ENCODE measurements at places on chromosomes 5 and 9. TPM values are rescaled to one million over a fixed set of nuclear protein-coding genes. Genes with fewer than 3 reads are reported as not detected.

The THBS4 gene
- 0.64 TPM for total RNA-seq

The LPAR1 gene
- total RNA-seq = not detected

The DBN1 gene
- 4.2 TPM for total RNA-seq

GRCh38 chr9:105399117-105399516, 48.7 kb upstream of the FSD1L start:
- H3K4me3 ChIP-seq = no peak overlapping the region
- H3K36me3 ChIP-seq = no peaks in the 10 kb centered on the region
- H3K27ac ChIP-seq = no peak overlapping the region
- DNase-seq = no peak
- peaks cover 50% of the 10 kb centered on the region for H3K27me3 ChIP-seq

DNA sequence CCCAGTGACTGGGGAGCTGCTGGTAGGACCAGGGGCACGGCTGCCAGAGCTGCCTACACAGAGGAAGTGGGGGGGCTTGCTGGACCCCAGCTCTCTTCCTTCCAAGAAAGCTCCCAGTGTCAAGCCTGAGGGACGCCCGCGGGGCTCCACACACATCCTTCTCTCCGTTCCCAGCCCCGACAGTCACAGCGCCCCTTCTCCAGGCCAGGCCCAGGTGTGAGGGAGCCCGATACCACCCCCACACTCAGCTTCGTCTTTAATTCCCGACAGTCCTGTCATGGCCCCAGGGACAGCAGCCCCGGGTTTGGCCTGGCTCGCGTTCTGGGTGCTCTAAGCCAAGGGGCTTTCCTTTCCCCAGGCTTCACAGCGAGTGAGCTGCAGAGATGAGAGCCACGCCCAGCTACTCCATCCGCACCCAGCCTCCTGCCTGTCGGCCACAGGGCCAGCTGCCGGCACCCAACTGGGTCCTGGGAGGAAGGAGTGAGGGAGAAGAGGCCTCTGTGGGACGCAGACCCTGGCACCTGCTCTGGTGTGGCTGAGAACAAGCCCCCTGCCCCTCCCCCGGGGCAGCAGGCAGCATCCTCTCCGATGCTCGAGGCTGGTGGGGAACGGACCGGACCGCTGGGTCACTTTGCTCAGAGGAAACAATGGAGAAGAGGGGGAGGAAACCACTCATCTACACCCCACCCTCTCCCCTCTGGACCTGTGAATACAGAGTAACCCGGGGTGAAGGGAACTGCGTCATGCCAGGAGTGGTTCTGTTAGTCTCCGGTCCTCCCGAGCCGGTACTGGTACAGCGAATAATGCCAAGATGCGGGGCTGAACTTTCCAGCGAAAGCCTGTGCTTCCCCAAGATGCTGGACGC, 53.9 kb upstream of the PHYKPL start:
- peaks cover 5% of the 10 kb centered on the region for H3K27me3 ChIP-seq
- H3K36me3 ChIP-seq = no peaks in the 10 kb centered on the region
- no peak for DNase-seq
- no peak overlapping the region for H3K4me3 ChIP-seq
- no peaks in the 10 kb centered on the region for H3K4me1 ChIP-seq

GRCh38 chr5:14452685-14453454, 128.7 kb upstream of the OTULINL start:
- H3K27me3 ChIP-seq = no peaks in the 10 kb centered on the region
- peaks cover 3% of the 10 kb centered on the region for H3K4me1 ChIP-seq
- DNase-seq = no peak

- H3K27me3 ChIP-seq = peaks cover 21% of the 10 kb centered on the region
- no peaks in the 10 kb centered on the region for H3K36me3 ChIP-seq
- no peak overlapping the region for H3K4me3 ChIP-seq
- H3K4me1 ChIP-seq = no peaks in the 10 kb centered on the region
- H3K27ac ChIP-seq = no peak overlapping the region
Observed at GRCh38 chr5:59504043-59504442, 389.5 kb downstream of the PDE4D start.

DNA sequence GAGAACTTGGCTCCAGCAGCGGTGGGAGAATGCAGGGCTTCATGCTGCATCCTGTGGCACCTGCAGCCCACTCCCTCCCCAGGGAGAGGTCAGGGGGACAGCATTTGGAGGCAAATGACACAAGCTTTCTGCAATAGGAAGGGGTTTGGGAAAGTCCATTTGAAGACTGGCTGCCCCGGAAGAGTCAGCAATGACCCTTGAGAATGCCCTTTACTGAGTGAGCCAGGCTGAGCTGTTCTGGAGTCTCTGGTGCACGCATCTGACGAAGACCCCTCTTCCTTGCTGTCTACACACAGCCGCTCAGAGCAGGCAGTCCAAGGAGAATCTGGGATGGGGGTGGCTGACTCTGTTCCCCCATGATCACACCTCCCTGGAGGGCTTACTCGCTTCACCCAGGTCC, 5.5 kb upstream of the NXNL2 start:
- H3K36me3 ChIP-seq = no peaks in the 10 kb centered on the region
- H3K4me3 ChIP-seq = no peak overlapping the region
- H3K4me1 ChIP-seq = peaks cover 5% of the 10 kb centered on the region

DNA sequence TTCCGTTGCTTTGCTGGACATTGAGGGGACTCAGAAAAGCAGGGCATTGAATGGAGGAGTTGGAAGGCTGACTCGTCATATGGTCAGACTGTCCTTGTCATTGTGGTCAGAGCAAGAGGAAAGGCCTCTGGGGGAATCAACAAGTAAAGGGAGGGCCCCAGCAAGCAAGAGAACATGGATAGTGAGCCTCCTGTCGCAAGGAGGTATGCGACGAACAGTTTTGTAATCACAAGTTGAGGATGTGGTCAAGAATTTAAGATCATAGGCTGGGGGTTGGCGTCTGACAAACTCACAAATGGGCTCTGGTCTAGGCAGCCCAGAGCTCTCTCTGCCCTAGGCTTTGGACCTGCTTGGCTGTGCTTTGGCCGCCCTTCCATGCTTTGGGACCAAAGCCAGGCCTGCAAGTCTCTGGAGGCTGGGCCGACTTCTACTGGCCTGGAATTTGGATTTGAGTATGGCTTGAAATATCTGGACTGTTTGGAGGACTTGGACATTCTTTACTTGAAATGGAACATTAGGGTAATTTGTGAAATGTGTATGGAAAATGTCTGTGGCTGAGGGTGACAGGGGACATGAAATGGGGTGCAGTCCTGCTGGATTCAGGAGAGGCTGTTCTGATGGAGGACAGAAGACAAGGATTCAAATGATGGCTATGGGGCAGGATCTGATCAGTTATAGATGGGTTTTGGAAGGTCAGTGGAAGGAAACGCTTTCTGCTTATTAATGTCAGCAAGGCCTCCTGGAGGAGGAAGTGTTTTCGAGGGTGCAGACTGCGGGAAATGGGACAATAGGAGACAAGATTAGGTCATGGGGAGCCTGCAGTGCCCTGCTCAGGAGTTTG, 19.2 kb upstream of the NDST1 start:
- no peaks in the 10 kb centered on the region for H3K36me3 ChIP-seq
- H3K27me3 ChIP-seq = peaks cover 15% of the 10 kb centered on the region
- H3K4me1 ChIP-seq = peaks cover 9% of the 10 kb centered on the region
- H3K4me3 ChIP-seq = no peak overlapping the region

- H3K4me1 ChIP-seq = no peaks in the 10 kb centered on the region
- no peak for DNase-seq
- H3K36me3 ChIP-seq = no peaks in the 10 kb centered on the region
- no peak overlapping the region for H3K27ac ChIP-seq
- H3K27me3 ChIP-seq = no peaks in the 10 kb centered on the region
- H3K4me3 ChIP-seq = no peak overlapping the region
Observed at GRCh38 chr9:135589596-135590485, 28.3 kb downstream of the PAEP start.

DNA sequence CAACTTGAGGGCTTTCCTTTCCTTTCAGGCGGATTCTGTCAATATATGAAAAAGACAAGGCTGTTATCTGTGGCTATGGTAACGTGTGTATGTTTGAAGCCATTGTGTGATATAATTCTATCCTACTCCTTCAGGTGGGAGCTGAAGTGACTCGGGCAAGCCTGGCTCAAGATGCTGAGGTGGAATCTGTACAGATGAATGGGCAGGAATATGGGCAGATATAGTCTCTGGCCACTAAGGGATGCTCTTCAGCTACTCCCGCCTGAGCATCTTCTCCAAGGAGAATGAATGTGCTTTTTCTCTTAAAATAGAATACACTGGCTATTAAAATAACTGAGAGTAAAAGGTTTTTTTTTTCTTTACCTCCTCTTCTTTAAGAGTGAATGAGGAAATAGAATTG, 244.8 kb downstream of the ADGRV1 start:
- DNase-seq = no peak
- H3K36me3 ChIP-seq = no peaks in the 10 kb centered on the region
- no peaks in the 10 kb centered on the region for H3K4me1 ChIP-seq
- H3K27ac ChIP-seq = no peak overlapping the region
- H3K4me3 ChIP-seq = no peak overlapping the region

DNA sequence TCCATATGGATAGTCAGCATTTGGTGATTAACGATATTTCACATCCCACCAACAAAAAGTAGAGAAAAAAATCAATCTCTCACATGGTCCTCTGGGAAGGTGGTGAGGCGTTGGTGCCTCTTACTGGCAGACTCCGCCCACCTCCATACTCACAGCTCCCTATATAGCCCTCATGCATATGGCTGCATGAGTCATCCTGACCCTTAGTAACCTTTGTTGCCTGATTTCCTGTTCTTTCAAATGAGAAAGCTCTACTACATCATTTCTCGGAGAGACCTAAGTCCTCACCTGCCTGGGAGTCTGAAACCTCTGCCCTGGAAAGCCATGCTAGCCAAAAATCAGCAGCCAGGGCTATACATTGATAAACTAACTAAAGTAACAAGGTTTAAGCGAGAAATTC, 33.3 kb upstream of the ABCA1 start:
- H3K4me1 ChIP-seq = peaks cover 27% of the 10 kb centered on the region
- peaks cover 1% of the 10 kb centered on the region for H3K36me3 ChIP-seq
- DNase-seq = peak; percentile 55

GRCh38 chr5:122508623-122509022, 196.6 kb downstream of the SNCAIP start:
- no peak overlapping the region for H3K27ac ChIP-seq
- H3K36me3 ChIP-seq = no peaks in the 10 kb centered on the region
- no peak for DNase-seq
- no peak overlapping the region for H3K4me3 ChIP-seq

DNA sequence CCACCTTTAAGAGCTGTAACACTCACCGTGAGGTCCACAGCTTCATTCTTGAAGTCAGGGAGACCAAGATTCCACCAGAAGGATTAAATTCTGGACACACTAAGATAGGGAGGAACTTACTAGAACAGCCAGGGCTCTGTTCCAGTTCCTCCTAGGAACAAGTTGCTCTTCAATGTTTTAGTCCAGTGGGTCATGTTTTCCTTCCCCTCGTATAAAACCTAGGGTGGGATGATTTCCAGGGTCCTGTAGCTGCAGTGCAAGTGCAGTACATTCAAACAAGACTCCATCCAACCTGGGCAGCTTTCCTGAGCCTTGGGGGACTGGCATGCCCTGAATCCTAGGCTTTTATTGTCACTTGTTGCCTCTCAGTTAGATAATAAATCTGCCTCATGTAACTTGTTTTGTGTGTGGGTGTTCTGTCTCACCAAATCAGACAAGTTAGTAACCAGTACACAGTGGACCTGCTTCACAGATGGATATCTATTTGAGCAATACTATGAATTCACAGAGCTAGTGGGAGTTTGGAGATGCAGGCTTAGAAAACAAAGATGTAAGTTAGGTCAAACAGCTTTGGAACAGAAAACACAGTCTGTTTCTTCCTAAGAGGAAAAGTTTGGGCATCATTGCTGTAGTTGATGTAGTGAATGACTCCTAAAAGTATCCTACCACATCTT, 405.6 kb downstream of the GABRG2 start:
- no peak overlapping the region for H3K4me3 ChIP-seq
- H3K36me3 ChIP-seq = no peaks in the 10 kb centered on the region
- no peak for DNase-seq
- no peaks in the 10 kb centered on the region for H3K4me1 ChIP-seq

GRCh38 chr5:138932171-138932810, 57.2 kb upstream of the LRRTM2 start:
- H3K27ac ChIP-seq = no peak overlapping the region
- DNase-seq = no peak
- peaks cover 3% of the 10 kb centered on the region for H3K36me3 ChIP-seq
- no peak overlapping the region for H3K4me3 ChIP-seq
- no peaks in the 10 kb centered on the region for H3K27me3 ChIP-seq

DNA sequence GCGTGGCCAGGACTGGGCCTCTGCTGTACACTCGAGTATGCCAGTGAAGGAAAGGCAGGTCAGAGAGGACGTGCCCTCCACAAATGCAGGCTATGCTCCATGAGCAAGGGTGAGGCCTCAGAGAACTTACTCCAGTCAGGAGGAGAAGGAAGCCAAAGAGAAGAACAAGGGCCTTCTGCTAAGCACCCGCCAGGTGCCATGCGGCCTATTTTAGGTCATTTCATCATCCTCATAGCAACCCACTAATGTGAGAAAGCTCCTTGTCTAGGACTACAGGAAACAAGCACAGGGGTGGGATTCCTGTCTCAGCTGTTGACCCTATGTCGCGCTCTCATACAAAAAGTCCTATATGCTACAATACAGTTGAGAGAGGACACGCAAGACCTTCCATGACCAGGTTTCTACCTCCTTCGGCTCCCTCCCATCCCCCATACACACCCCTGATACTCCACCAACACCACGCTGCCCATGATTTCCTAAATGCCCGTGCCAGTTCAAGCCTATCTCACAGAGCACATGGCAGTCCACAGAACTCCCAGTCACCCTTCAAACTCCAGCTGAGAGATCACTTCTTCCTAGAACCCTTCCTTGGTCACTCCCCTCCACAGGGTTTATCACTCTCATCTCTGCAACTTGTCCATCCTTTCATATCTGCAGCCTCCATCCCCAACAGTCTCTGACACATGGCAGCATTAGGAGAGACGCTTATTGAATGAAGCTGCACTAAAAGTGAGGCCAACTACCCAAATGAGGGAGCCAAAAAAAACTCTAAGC, 26.8 kb downstream of the PSMB7 start:
- no peaks in the 10 kb centered on the region for H3K27me3 ChIP-seq
- H3K4me3 ChIP-seq = no peak overlapping the region

DNA sequence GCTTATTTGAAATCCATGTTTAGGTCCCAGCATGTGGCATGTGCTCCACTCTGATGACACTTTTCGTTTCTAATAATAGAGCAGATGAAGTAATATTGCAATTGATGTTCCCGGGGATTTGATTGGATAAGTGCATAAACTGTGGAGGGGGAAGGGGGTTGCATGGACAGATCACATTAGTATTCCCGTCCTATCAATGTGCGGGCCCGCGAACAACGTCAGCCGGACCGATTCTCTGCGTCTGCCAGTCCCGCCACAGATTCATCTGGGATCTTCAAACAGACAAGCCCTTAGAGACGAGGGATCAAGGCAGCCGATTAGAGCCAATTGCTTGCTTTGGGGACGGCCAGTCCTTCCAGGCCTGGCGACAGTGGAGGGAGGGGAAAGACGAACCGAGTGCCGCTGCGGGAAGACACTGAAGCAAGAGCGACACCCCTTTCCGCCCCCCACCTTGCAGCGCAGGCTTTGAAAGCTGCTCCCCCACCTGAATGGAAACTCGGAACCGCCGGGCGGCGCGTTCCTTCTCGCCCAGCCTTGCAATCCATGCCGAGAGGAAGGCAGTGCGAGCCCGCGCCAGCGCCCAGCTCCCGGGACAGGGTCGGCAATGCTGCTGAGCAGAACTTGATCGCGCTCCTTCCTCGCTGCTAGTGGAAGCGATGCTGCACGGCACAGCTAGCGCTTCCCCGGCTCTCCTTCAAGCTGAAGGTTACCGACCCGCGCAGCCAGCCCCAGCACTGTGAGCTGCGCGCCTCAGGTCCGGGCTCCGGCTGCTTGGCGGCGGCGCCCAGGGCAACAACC, at the start of gene RGS7BP:
Gene RGS7BP (plus strand): TSS at position 247 of the 798 bp plus-strand sequence. CDS start 610 bp downstream, outside the sequence.
- H3K4me1 ChIP-seq = peaks cover 4% of the 10 kb centered on the region
- H3K27me3 ChIP-seq = peaks cover 44% of the 10 kb centered on the region
- H3K4me3 ChIP-seq = no peak within 1 kb of the TSS
- H3K36me3 ChIP-seq = no peaks in the 10 kb centered on the region
- DNase-seq = no peak
- no peak within 1 kb of the TSS for H3K27ac ChIP-seq
